GM23338 (cell line): ENCODE measurements at places on chromosomes 11 and 22. TPM values are rescaled to one million over a fixed set of nuclear protein-coding genes. Genes with fewer than 3 reads are reported as not detected.

The MS4A3 gene
- total RNA-seq = not detected in 2 replicates

The DENND6B gene
- total RNA-seq = 1.3 TPM in 2 replicates

The KCNQ1 gene
- total RNA-seq = 0.87 and 1.2 TPM in 2 replicates

The MRGPRX3 gene
- total RNA-seq = not detected in 2 replicates

DNA sequence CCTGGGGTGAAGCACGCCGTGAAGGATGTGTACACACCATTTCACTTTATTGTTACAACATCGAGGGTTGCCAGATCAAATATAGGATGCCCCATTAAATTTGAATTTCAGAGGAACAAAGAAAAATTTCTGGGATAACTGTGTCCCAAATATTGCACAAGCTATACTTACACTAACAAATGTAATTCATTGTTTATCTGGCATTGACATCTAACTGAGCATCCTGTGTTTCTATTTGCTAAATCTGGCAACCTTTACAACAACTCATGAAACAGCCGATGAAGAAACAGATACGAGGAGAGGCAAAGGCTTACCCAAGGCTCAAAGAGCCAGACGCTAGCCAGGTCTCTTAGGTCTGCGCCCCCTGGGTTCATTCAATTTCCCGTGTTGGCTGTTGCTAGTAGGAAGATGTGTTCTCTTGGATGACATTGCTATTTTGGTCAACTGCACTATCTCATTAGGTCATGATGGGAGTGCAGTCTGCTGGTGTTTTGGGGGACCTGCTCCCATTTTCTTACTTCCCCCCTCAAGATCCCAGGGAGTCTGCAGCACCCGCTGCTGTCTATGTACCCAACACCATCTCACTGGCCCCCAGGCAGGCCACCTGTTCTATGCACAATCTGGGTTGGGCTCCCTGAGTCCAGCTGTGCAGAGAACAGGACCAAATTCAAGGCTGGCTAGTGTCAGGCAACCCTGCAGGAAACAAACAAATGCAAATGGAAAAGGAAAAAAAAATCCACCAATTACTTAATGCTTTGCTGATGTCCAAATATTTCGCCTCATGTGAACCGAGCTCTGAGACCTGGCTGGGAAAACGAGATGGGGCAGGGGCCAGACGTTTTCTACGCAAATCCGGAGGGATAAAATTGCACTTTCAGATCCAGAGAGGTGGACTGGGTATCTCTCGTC, 560.9 kb downstream of the MIAT start:
- no peak for DNase-seq

GRCh38 chr22:40806711-40807110, 12.4 kb downstream of the SLC25A17 start:
- no peak for DNase-seq

DNA sequence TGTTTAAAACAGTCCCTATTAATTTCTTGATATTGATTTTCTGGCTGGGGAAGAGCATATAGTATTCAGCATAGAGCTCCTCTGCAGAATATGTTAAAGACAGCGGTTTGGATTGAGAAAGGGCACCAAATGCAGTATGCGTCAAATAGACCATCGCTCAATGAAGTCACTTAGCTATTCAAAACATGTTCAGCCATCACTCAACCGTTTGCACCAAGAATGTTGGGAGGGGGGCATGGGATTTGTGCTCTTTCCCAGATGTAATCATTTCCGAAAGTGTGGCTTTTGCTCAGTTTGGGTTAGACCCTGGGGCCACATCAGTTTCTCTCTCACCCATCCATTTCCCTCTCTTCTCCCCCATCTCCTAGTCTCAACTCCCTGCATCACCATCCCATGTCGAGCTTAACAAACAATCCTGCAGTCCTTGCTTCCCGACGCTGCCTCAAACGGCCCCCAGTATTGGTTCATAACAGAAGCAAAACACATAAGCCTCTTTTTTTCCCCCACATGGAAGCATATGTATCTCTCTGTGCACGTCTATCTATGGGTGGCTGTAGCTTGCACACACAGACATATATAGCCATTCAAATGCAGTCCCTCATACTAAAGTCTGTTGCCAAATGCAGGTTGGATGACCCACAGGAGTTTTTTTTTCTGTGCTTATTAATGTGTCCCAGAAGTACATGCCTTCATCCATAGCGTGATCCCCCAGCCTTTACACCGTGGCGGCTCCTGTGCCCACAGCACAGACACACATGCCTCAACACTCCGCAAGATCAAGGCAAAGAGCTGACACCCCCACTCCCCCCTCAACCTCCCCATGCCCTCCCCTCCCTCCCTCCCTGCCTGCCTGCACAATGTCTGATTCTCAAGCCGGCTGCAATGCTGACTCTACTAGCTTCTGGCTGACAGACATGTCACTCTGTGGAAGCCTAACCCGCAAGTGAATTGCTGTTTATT, 2.6 kb downstream of the CACNG2 start:
- DNase-seq = no peak

GRCh38 chr11:130478204-130478701, 29.8 kb downstream of the ADAMTS15 start:
- DNase-seq = no peak

- DNase-seq = peak; percentile 59
Observed at GRCh38 chr11:1336836-1337646, 27.6 kb upstream of the TOLLIP start.
